ENCODE measurements at places on chromosomes 16 and 17.

DNA sequence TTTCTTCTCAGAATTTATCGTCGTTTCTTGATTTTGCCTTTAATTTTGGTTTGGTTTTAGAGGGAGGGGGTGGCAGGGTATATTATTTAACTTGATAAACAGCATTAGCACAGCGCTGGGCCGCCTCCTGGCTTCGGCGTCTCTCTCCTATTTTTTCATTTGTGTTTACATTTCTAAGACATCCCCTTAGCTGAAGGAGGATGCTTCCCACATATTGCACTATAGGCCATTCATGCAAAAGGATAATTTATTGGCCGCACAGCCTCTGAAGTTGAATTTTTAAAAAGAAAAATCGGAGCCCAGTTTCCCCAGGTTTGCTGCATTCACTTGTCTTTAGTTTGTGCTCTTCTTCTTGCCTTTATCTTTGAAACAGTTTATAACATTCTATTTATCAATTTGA is 497.4 kb upstream of the ZFHX3 start:
- no peak for DNase-seq

- no peak for DNase-seq
Measured at GRCh38 chr17:1107777-1108477, 71.9 kb downstream of the ABR start.

GRCh38 chr16:50395763-50396710 is 27.2 kb upstream of the BRD7 start:
- DNase-seq = no peak

DNA sequence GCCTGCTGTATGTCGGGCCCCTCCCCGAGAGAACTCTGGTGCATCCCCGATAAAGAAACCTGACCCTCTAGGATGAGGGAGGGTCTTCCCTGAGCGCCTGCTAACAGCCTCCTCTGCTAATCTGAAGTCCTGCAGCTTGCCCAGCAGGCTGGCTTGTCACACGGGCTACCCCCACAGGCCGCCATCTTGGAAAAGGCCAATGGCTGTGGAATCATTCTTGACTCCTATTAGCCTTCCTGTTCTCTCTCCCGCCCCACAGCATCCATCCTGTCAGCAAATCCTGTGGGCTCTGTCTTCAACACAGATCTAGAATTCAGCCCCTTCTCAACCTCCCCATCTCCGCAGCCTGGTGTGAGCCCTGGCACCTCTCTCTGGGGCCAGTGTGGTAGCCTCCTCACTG is 12.0 kb downstream of the IL4R start:
- no peak for DNase-seq

- DNase-seq = no peak
Measured at GRCh38 chr17:61000911-61001310, 323.3 kb downstream of the BCAS3 start.

DNA sequence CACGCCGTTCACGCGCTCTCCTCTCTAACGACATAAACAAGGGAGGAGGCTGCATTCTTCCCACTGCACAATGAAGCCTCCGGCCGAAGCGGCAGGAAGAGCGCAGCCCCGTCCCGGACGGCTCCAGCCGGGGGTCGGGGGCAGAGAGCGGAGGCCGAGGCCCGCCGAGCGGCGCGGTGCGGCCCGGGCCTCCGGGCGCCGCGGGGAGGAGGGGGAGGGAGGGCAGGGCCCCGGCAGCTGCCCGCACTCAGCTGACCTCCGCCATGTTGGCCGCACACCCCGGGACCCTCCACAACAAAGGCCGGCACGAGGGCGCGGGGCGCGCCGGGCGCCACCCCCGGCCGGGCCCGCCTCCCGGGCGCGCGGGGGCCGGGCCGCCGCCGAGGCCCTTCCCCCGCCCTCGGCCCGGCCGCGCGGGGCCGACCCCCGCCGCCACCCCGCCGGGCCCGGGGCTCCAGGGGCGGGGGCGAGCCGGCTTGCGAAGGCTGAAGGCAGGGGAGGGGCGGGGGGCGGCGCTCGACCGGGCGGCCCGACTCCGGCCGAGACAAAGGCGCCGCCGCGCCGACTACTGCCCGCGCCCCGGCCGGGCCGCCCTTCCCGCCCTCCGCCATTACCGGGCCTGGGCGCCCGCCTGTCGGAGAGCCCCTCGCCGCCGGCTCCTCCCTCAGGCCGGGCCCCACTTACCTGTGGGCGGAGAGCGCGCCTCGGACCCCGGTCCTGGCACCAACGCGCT is 527 bp downstream of the SIAH1 start:
- no peak for DNase-seq

GRCh38 chr17:4724650-4725049 is 6.6 kb upstream of the MED11 start:
- no peak for DNase-seq

- DNase-seq = no peak
Measured at GRCh38 chr16:70685938-70686375, at the start of gene MTSS2. MTSS2 (minus strand) TSS chr16:70686053; CDS start chr16:70685791, 262 bp downstream.

DNA sequence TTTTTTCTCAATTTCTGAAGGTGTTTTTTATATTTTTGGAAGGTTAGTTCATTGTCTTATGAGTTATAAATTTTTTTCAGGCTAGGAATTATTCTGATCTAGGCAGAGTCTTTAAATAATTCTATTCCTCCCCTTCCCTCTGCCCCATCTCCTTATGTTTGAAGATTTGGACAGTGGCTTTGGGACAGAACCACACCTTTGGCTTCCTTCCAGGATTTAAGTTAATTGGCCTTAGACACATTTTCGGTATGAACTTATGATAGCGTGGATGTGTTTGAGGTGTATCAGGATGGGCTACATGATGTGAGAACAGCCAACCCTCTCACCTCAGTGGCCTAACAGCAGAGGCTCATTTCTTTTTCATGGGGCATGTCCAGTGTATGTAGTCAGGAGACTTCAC is 24.3 kb downstream of the EPN2 start:
- no peak for DNase-seq

DNA sequence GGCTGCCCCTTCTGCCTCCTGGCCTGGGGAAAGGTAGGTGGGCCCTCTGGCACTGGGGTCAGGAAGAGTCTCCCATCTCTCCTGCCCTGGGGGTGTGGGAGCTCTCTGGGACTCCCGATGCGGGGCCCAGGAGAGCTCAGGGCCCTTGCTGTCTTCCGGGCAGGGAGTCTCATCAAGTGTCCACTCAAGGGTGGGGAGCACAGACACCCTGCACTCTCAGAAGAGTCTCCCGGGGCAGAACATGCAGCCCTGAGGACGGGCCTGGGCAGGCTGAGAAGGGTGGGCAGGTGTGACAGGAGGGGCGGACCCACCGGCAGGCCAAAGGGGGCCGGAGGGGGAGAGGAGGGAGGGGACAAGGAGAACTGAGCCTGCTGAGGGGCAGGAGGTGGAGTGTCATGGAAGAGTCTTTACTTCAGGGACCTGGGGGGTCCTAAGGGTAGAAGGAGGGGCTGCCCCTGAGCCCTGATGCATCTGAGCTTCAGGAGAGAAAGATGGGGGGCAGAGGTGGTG is 8.4 kb upstream of the PKMYT1 start:
- no peak for DNase-seq

DNA sequence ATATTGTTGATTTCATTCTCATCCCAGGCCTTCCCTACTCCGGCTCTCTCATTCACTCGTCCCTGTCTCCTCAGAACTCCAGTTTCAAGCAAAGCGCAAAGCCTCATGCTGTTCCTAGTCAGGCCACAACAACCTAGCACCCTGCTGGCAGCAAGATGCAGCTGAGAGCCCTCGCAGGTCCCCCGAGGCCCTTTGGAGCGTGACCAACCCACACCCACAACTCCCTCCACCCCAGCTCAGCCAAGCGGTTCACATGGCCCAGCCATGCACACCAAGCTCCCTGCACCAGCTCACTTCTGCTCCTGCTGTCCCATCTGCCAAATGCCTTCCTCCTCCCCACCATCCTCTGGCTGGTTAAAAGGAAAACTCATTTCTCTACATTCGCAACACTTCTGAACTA is 195.8 kb downstream of the IRX5 start:
- no peak for DNase-seq

- no peak for DNase-seq
Measured at GRCh38 chr17:51913491-51914205, 244.9 kb downstream of the CA10 start.

DNA sequence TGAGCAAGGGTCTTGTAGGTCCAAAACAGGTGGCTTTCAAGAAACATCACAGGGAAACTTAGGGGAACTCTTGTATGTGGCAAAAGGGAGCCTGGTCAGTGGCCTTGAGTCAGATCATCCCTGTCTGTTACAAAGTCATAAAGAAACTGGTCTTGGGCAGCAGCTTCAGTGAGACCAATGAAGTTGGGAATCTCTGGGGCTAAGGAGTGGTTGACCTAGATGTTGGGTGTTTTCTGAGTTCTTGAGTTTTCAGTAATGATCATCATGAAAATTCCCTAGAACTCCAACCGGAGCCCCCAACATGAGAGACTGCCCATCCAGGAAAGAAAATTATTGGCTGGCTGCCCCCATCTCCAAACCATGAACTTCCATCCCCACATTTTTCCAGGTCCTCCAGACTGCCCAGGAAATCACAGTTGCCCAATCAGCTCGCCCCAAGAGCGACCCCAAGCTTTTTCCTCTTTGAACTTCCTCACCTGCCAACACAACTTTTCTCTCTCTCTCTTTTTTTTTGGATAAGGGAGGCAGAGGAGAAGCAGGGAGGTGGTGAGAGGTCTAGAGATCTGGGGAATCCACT is 3.9 kb downstream of the CCR7 start:
- no peak for DNase-seq

Measured in stimulated activated CD8-positive, alpha-beta memory T cell treated with anti-CD3 and anti-CD28 coated beads, Interleukin-12 subunit alpha, Interleukin-12 subunit beta, amount 100 ng/mL, for 1 hour (primary cell).